B cell (primary cell): ENCODE measurements at places on chromosomes 3 and 15. TPM values are rescaled to one million over a fixed set of nuclear protein-coding genes. Genes with fewer than 3 reads are reported as not detected.

- no peak for DNase-seq
- H3K36me3 ChIP-seq = no peaks in the 10 kb centered on the region
- no peak overlapping the region for H3K4me3 ChIP-seq
- no peaks in the 10 kb centered on the region for H3K27me3 ChIP-seq
- H3K27ac ChIP-seq = no peak overlapping the region
- no peaks in the 10 kb centered on the region for H3K4me1 ChIP-seq
Measured at GRCh38 chr3:94686208-94686607, 623.3 kb downstream of the NSUN3 start.

DNA sequence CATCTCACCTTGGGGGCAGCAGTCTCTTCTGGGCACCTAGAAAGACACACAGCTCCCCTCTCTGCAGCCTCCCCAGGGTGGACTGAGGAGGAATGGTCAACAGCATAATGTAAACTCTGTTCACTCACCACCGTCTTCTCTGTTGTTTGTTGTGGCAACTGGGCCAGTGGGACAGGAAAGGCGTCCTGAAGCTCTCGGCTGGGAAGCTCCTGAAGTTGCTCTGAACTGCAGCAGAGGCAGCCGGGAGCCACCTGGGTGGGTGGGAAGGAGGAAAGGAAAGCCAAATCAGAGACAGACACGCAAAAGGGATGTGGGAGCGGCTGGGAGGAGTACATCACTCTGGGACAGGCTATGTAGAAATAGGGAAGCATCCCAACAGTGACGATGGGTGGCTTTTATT is 52.7 kb downstream of the MYLK start:
- no peak for DNase-seq
- H3K27me3 ChIP-seq = no peaks in the 10 kb centered on the region
- H3K4me3 ChIP-seq = no peak overlapping the region
- no peak overlapping the region for H3K27ac ChIP-seq
- H3K4me1 ChIP-seq = no peaks in the 10 kb centered on the region

- no peak for DNase-seq
- H3K4me3 ChIP-seq = no peak overlapping the region
Measured at GRCh38 chr15:73839699-73840377, 33.5 kb upstream of the TBC1D21 start.

DNA sequence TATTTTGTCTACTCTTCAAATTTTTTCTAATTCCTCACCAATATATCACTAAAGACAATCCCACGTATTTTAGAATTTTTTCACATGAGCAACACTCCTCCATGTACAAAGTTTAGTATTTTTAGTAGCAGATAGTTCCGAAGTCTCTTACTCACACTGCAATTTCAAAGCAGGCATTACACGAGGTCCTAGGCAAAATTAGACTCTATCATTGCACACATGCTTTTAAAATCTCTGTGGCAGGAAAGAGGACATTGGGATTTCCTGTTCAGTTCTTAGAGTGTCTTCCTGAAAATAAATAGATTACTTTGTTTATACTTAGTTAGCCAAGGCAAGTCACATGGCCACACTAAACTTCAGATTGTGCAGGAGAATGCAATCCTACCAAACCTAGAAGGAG is 847.7 kb downstream of the ROBO2 start:
- H3K4me1 ChIP-seq = no peaks in the 10 kb centered on the region
- DNase-seq = no peak
- H3K36me3 ChIP-seq = no peaks in the 10 kb centered on the region
- no peaks in the 10 kb centered on the region for H3K27me3 ChIP-seq
- H3K4me3 ChIP-seq = no peak overlapping the region

DNA sequence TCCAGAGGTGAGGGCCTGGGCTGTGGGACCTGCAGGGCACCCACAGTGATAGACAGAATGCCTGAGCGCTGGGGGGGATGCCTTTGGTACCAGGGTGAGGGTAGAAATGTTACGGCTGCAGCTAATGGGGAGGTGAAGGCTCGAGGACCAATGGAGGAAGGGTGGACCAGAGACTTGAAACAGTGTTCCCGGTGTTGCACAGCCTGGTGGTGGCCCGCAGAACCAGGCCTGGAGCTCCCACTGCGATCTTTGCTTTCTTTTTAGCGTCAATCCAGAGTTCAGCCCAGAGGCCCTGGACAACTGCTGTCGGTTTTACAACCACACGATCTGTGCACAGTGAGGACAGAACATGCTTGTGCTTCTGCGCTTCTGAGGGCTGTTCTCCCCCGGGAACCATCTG is 36.8 kb upstream of the PDE8A start:
- H3K4me1 ChIP-seq = no peaks in the 10 kb centered on the region
- DNase-seq = no peak
- H3K36me3 ChIP-seq = no peaks in the 10 kb centered on the region
- no peak overlapping the region for H3K27ac ChIP-seq

DNA sequence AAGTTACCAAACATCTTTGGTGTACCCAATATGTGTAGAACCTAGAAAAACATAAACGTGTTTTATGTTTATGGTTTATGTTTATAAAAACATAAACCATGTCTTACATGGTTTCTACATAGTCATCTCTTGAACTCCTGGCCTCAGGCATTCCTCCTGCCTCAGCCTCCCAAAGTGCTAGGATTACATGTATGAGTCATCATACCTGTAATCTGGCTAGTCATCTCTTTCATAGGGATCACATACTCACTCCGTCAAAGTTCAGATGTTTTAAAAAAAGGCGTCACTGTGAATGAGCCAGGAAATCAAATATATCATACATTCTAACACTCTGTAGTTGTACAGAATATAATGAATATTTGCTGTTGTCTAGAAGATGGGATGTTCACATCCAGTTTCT is 178.6 kb downstream of the CPNE4 start:
- no peaks in the 10 kb centered on the region for H3K27me3 ChIP-seq
- no peak for DNase-seq
- no peak overlapping the region for H3K4me3 ChIP-seq
- H3K27ac ChIP-seq = no peak overlapping the region
- no peaks in the 10 kb centered on the region for H3K36me3 ChIP-seq

GRCh38 chr3:113218011-113218680 is 6.8 kb downstream of the BOC start:
- H3K36me3 ChIP-seq = no peaks in the 10 kb centered on the region
- no peak for DNase-seq
- H3K4me3 ChIP-seq = no peak overlapping the region
- H3K27ac ChIP-seq = no peak overlapping the region

GRCh38 chr15:74156678-74157411 is 16.7 kb upstream of the ISLR start:
- no peak overlapping the region for H3K27ac ChIP-seq
- H3K36me3 ChIP-seq = no peaks in the 10 kb centered on the region
- no peak overlapping the region for H3K4me3 ChIP-seq

GRCh38 chr15:72205273-72205672 is 7.7 kb upstream of the GRAMD2A start:
- DNase-seq = no peak
- no peak overlapping the region for H3K4me3 ChIP-seq
- no peaks in the 10 kb centered on the region for H3K27me3 ChIP-seq
- no peaks in the 10 kb centered on the region for H3K4me1 ChIP-seq
- H3K36me3 ChIP-seq = peaks cover 23% of the 10 kb centered on the region
- H3K27ac ChIP-seq = no peak overlapping the region

DNA sequence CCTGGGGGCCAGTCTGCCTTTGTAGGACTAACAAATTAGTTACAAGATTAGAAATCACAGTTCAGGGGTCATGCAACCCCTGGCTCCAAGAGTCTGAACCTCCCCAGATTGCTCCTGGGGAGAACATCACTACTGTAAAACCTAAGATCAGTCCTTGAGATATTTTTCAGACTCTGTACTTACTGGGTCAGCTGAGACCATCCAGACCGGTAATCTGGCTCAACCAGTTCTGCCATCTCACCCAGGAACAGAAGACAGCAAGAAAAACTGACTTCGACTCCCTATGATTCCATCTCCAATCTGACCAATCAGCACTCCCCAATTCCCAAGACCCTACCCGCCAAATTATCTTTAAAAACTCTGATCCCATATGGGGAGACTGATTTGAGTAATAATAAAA is 47.5 kb downstream of the NMD3 start:
- H3K27ac ChIP-seq = no peak overlapping the region
- no peaks in the 10 kb centered on the region for H3K27me3 ChIP-seq
- H3K36me3 ChIP-seq = peaks cover 6% of the 10 kb centered on the region
- no peaks in the 10 kb centered on the region for H3K4me1 ChIP-seq
- H3K4me3 ChIP-seq = no peak overlapping the region

- no peaks in the 10 kb centered on the region for H3K4me1 ChIP-seq
- no peaks in the 10 kb centered on the region for H3K36me3 ChIP-seq
- no peak overlapping the region for H3K27ac ChIP-seq
- no peak for DNase-seq
- no peaks in the 10 kb centered on the region for H3K27me3 ChIP-seq
Measured at GRCh38 chr15:29900237-29901189, 78.2 kb upstream of the TJP1 start.

DNA sequence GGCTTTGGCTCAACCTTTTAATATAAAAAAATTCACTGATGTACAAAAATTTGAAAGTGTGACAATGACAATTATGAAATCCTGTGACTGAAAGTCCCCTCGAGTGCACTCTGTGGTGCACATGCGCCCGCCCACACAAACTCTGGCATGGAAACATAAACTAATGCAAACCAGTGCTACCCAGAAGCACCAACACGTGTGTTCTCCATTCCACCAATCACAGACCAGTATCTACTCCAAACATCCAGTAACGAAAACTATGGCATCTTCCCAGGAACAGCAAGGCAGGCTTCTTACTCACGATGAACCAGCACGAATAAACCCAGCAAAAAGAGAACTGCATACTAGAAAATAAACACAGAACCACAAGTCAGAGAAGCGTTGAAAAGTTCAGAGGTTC is 11.7 kb upstream of the NMB start:
- H3K27ac ChIP-seq = no peak overlapping the region
- H3K4me1 ChIP-seq = no peaks in the 10 kb centered on the region
- H3K4me3 ChIP-seq = no peak overlapping the region
- H3K36me3 ChIP-seq = peaks cover 52% of the 10 kb centered on the region
- no peaks in the 10 kb centered on the region for H3K27me3 ChIP-seq
- DNase-seq = no peak

DNA sequence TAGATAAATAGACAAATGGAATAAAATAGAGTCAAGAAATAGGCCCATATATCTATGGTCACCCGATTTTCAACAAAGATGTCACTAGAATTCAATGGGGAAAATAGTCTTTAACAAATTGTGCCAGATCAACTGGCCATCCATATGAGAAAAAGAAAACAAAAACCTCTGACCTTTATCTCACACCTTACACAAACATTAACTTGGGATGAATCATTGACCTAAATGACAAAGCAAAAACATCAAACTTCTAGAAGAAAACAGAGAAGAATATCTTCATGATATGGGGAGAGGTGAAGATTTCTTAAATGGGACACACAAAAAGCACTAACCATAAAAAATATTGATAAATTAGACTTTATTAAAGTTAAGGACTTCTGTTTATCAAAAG is 31.9 kb downstream of the ITGA11 start:
- no peaks in the 10 kb centered on the region for H3K27me3 ChIP-seq
- DNase-seq = no peak
- no peak overlapping the region for H3K4me3 ChIP-seq

GRCh38 chr3:30686799-30687198 is 80.4 kb downstream of the TGFBR2 start:
- DNase-seq = no peak
- peaks cover 89% of the 10 kb centered on the region for H3K36me3 ChIP-seq
- H3K4me1 ChIP-seq = peaks cover 28% of the 10 kb centered on the region
- H3K4me3 ChIP-seq = no peak overlapping the region

The CYP8B1 gene
- not detected in 2 replicates for total RNA-seq

The TRIM59 gene
- total RNA-seq = 17.4 and 22.0 TPM in 2 replicates

The MAGEL2 gene
- not detected in 2 replicates for total RNA-seq

The SLC12A1 gene
- not detected in 2 replicates for total RNA-seq

The MLF1 gene
- 0.32 TPM in 1 of 2 replicates, not detected in the other for total RNA-seq

The PAK6 gene
- total RNA-seq = 0.80 and 1.2 TPM in 2 replicates

The GHSR gene
- not detected in 2 replicates for total RNA-seq

The TMCO5A gene
- not detected in 2 replicates for total RNA-seq
